Urinary bladder (tissue), 4 donors: ENCODE measurements at places on chromosomes 4 and X. TPM values are rescaled to one million over a fixed set of nuclear protein-coding genes. Genes with fewer than 3 reads are reported as not detected.

JAKMIP1 gene
- 0.58 TPM for total RNA-seq

ADD1 gene
- 224 TPM for total RNA-seq

DNA sequence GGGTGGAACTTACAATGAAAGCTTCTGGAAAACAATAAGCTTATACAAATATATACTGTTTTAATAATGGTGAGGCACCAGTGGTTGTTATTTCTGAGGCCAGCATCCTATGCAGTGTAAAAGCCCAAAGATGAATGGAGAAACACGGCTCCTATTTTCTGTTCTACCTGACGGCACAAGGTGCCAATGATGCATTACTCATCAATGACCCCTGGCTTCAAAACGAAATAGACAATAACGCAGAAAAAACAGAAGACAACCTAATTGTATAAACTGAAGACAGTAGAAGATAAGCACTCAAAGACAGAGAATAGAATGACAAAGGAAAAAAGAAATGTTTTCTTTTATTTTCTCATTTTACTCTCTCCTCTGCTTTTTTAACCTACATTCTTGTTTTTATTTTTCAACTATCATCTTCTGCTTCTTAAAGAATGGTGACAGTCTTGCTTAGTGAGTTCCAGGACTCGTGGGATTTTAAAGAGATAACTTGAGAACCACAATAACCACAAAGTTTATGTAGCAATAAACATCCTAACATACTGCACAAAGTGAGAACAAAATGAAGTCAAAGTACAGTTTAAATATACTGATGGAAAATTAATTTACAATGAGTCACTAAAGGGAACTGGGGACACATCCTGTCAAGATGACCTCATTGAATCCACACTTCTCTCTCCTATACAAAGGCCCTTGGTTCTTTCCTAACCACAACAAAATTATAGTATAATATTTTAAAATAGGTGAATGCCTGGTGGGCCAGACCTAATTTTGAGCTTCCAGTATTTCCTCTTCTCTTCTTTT lies 169.8 kb downstream of the BTC start:
- no peak for DNase-seq

ADAMTS3 gene
- total RNA-seq, result 6.3 TPM

ANXA10 gene
- total RNA-seq, result not detected

GASK1B gene
- 155 TPM for total RNA-seq
